ENCODE measurements at places on chromosomes 5 and 9.

GRCh38 chr9:122197426-122197825, 31.3 kb downstream of the LHX6 start:
- no peak for DNase-seq

DNA sequence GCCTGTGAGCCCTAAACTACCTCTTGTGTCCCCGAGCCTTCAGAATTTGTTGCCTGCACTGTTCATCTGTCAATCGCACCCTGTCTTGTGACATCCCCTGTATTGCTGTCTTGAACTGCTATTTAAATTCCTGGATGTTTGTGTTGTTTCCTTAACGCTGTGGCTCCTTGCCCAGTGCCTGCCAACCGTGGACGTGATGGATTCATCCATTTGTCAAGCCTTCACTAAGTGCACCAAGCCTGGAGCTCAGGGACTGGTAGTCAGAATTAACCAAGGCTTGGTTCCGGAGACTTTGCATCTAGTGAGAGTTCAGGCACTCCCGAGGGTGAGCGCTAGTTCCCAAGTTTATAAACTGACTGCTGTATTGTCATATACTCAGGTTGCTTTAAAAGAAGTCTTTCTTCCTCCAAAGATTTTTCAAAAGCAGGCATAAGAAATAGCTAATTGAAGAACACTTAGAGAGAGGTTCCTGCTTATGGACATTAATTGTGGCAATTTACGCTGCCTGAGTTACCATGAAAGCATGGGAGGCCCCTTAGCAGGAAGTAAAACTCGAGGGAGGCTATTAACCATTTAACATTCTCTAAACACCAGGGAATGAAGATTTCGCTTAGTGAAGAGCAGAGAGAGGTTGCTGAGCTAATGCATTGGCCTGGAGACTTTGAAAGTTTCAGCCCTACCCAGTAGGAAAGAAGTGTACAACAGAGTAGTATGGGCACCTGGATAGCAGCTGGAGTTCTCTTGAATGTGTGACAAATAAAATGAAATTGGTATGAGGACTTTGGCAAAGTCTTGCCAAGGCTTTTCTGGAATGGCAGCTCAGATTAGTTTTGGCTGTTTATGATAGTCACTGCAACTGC, 29.0 kb downstream of the RGS3 start:
- DNase-seq = peak; percentile 38

DNA sequence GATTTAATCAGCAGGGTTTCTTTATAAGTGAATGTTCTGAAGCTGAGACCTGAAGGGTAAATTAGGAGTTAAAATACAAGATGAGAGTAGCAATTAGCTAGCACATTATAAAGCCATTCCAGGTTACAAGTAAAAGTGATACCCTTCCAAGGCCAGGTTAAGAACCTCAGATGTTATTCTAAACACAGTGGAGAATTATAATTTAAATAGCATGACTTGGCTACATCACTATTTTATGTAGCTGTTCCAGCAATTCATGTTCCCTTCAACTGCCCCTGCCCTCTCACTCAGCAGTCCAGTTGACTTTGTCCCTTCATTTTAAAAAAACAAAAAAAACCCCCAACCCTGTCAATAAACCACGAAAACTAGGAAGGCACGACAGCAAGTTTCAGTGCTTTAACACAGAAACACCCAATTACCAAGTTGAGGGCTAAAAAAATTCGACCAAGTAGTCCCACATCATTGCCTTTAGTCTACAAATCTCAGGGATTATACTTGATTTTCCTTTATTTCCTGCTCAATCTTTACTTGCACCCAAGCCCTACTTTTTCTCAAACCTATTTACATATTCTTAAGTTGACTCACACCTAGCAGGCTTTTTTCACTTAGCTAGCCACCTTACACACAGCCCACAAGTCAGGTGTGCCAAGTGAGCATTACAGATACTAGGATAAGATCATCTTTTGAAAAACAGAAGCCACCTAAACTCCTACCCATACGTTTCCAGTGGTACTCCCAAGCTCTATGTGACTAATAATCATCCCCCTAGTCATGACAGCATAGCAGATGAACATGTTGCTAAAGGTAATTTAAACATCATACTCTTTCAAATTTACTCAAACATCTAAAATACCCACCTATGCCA, 3.4 kb downstream of the RPL37 start:
- no peak for DNase-seq

- DNase-seq = no peak
These were observed 199.0 kb upstream of the TARS1 start for GRCh38 chr5:33241802-33242201.

DNA sequence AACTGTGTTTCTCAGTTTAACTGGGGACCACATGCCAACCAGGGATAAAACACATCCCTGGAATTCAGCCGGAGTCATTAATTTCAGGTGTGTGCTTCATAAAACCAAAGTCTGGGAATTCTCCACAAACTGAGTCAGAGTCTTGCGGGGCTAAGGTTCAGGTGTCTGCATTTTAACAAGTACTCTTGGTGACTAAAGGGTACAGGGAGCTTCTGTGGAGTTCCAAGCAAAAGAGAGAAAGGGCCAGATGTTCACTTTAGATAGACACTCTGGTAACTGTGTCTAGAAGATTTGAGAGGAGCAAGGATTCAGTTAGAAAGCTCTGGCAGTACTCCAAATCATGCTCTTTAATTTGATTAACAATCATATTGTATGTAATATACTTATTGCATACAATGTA, 4.0 kb downstream of the NADK2 start:
- no peak for DNase-seq

- DNase-seq = peak; percentile 72
These were observed 152.1 kb downstream of the UNC13B start for GRCh38 chr9:35313916-35314315.

DNA sequence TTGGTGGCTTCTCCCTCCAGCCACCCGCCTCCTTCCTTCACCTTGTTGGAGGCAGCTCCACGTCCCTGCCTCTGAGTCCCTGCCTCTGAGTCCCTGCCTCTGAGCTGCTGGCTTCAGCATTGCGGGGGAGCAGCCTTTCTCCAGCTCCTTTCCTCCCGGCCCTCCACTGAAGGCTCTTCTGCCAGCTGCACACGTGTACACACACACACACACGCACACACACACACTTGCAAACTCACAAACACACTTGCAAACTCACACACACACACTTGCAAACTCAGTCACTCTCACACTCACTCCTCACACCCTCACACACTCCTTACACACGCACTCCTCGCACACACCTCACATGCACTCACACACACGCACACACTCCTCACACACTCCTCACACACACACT, 45.1 kb downstream of the C9orf50 start:
- peak; percentile 66 for DNase-seq

- DNase-seq = peak; percentile 95
These were observed 210.7 kb upstream of the SLC24A2 start for GRCh38 chr9:19999491-20000057.
